ENCODE measurements at places on chromosomes 12 and 14.
A peak's percentile ranks its signal among the peaks of the same experiment; 100 is the strongest.

DNA sequence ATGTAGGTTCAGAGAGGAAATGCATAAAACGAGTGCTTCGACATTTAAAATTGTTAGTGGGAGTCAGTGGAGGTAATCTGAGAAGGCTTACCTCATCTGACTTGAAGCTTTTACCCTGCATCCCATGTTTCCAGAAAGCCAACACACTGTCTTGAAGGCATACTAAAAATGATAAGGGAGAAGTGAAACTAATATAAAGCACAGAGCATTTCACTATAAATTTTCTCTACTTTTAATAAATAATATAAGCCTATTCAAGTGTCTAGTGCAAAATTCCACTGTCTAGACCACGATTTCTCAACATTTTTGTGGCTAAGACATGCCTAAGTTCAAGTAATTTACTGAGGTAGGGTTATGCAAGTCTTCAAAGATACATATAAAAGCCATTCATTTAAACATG lies 29.1 kb upstream of the CDKL1 start:
- DNase-seq: no peak

DNA sequence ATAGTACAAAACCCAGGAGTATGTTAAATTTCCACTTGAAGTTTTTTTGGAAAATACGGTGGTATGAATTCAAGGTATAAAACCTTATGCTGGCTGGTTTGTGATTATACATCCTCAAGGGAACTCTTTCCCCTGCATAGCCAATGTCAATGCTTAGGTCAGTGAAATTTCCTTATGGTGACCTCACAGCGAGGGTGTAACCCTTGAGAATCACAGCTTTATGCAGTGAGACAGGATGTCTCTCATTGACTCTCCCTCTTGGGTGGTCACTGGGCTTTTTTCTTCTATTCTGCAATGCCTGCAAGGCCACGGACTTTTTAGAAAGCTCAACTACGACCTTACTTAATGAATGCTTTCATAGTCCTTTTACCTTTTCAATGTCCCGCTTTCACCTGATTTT lies 64.4 kb downstream of the TMTC1 start:
- DNase-seq: no peak

- DNase-seq: no peak
Measured at GRCh38 chr14:70416338-70416724, 559 bp downstream of the SYNJ2BP start.

DNA sequence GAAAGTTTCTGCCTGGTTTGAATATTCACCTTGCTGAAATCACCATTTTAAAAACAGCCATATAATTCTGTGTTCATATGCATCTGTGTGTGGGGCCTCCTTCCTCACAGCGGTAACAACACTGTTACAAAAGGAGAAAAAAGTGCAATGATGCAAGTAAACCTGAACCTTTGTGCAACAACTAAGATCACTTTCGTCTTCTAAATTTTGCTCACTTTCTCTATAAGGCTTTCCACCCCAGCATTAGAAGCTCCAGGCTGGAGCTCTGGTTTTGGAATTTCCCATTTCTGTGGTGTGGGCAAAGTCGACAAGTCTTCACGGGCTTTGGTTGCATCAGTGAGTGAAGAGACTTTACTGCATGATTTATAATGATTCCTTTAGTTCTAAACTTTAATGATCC lies 18.4 kb downstream of the FGD6 start:
- no peak for DNase-seq

- DNase-seq: peak; percentile 68
Measured at GRCh38 chr12:52358575-52359350, 8.5 kb downstream of the KRT85 start.

DNA sequence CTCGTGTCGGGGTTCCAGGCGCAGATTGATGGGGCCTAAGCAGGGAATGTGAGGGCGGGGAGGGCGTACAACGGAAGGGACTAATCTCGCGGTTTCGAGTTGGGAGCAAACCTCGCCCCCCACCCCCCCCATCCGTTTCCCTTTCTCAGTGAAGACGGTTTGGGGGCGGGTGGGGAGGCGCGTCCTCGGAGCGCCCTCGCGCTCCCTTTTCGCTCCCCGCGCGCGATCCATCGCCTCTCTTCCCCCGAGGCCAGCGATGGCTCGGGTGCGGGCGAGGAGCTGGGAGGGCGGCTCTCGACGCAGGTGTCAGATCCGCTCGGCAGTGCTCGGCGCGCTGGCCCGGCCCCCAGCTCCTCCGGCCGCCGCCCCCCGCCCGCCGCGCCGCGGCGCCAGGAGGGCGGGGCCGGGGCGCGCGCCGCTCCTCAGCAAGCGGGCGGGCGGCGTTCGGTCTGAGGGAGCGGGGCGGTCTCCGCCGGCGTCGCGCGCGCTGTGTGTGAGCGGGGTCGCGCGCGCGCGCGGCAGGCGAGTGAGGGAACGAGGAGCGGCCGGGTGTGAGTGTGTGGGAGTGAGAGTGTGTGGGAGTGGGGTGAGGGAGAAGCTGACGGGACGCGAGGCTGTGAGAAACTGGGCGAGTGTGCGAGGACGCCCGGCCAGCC lies at the start of gene RIMKLB:
RIMKLB (plus strand) TSS at position 516 of the 656 bp plus-strand sequence. CDS start 15,876 bp downstream, outside the sequence.
- DNase-seq: peak; percentile 74

DNA sequence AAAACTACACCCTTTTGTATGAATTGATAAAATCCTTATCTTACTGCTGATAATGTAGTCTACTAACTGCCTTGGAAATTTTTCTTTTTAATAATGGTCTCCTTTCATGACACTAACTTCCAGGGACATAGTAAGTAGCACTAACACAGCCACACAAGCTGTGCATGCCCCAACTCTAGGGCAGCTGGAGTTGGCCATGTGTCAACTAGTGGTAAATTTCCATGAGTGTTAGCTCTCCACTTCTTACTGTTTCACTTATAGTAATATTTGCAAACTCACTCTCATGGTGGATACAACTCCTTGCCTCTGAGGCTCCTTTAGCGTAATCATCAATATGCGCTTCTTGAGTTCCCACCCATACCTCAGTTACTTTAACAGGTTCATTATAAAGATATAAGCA lies 38.0 kb downstream of the LGR5 start:
- DNase-seq: no peak

- peak; percentile 97 for DNase-seq
Measured at GRCh38 chr14:104826189-104826860, 25.4 kb downstream of the ZBTB42 start.

DNA sequence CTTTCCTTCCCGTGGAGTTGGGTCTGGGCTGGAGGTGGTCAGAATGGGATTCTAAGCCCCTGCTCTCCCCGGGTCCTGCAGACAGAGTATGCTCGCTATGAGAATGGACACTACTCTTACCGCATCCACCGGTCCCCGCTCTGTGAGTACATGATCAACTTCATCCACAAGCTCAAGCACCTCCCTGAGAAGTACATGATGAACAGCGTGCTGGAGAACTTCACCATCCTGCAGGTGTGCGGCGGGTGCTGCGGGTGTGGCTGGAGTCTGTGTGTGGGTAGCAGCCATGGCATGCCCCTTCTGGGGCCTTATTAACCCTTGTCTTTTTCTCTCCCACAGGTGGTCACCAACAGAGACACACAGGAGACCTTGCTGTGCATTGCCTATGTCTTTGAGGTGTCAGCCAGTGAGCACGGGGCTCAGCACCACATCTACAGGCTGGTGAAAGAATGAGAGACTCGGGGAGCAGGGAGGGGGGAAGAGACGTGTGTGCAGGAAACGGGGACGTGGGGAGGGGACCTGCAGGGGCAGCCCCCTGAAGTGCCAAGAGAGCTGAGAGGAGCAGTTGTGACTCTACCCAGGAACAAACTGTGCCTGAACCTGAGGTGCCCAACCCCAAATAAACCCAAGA lies 37.0 kb upstream of the TSPAN9 start:
- DNase-seq: no peak

DNA sequence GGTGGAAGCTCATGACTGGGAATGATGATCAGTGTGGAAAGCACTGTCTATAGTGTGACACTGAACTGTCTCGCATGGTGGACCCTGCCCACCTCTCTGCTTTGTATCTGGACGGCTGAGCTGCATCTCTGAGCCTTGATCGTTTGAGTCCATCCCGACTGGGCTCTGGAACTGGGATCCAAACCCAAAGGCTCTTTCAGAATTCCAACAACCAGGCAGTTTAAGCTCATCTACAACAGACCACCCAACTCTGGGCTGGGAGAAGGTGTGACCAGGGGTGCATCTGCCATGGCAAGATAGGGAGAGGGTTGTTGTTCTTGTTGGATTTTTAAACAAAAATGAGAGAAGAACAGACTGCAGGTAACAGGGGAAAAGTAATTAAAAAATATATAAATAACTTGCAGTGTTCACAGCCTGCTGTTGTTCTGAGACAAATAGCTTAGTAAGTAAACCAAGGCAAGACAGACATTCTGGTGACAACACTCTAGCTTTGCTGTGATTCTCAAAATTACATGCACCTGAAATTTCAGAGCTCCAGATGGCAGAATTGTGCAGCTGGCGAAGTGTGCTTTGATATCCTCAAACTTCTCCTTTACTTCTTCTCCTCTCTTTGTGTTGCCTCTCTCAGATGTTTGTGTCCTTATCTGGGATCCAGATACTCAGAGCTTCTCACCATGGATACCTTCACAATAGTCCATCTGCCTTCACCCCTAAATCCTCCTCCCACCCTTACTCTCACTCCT lies 209.6 kb downstream of the EMP1 start:
- DNase-seq: no peak

- no peak for DNase-seq
Measured at GRCh38 chr14:74620923-74621322, 8.9 kb upstream of the LTBP2 start.

DNA sequence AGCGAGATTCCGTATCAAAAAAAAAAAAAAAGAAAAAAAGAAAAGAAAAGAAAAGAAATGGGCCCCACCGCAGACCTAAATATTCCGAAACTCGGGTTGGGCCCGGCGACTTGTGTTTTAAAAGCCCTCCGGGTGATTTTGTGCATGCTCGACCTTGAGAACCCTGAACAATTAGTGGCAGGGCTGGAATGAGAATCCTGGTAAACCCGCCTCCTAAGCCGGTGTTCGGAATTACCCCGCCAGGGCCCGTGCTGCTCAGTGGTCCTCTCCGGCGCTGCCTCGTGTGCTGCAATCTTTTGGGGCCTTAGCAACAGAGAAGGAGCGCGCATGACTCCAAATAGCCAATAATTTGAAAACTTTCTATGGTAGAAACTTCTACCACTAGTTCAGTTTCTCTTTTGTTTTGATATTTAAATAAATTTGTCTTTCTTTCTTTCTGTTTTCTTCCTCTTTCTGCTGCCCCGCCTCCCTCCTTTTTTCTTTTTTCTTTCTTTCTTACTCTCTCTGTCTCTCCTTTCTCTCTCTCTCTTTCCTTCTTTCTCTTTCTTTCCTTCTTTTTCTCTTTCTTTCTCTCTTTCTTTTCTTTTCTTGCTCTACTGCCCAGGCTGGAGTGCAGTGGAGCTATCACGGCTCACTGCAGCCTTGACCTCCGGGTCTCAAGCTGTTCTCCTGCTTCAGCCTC lies 1.5 kb upstream of the GALNT6 start:
- DNase-seq: peak; percentile 52

DNA sequence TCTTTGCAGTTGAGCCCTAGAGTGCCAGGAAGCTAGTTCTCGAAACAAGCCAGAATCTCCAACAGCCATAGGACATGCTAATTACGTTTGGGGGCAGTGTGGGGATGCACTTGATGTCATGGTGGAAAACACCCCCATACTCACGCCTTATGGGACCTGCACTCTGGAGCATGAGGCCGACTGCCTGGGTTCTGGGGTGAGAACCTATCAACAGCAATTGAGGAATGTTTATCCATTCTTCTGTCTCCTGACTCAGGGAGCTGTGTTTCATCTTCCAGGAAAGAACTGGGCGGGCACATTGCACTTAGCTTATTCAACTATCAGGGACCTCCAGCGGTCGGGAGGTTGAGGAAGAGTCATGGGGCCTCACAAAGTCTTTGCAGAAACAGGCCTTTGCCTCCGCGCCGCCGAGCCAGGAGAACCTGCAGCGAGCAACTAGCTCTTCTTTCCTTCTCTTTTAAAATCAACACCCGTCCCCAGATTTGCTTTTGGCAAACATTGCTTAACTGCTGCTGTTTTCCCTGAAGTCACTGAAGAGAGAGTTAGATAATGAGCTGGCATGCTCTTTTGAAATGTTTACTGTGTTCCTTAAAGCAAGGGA lies 226.1 kb upstream of the DIO3 start:
- no peak for DNase-seq

- no peak for DNase-seq
Measured at GRCh38 chr12:9742661-9743060, 9.8 kb upstream of the CLECL1 start.

- no peak for DNase-seq
Measured at GRCh38 chr12:64004641-64005040, 160.1 kb downstream of the SRGAP1 start.

DNA sequence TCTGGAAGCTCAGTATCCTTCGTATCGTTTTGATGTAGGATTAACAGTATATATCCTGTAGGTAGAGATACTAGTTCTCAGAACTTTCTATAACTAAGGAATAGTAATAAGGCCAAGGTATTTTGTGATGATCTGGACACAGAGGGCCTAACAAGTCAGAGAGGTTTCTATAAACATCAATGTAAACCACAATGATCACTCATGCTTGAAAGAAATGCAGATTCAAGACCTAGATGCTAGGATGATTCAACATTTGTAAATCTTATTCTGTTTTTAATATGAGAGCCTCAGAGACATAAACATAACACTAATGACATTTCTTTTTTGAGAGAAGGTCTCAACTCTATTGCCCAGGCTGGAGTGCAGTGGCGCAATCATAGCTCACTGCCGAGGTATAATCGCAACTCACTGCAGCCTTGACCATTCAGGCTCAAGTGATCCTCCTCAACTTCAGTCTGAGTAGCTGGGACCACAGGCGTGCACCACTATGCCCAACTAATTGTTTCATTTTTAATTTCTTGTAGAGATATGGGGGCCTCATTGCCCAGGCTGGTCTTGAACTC lies 16.2 kb downstream of the SUPT16H start:
- DNase-seq: no peak

DNA sequence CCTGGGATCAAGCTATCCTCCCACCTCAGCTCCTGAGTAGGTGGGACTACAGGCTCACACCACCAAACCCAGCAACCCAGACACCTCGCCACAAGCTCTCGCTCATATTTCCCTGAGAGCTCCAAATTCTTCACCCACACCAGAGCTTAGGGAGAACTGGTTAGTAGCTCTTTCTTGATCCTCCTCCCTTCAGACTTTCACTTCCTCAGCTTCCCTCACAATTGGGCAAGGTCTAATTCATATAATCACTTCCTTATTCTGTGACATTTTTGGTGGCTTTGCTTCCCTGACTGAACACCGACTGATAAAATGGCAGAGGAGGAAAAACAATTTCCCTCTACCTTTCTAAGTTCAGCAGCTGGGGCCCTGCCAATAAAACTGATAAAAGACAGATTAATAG lies 88.5 kb downstream of the GXYLT1 start:
- no peak for DNase-seq

- DNase-seq: no peak
Measured at GRCh38 chr14:85911044-85911443, 381.1 kb downstream of the FLRT2 start.

DNA sequence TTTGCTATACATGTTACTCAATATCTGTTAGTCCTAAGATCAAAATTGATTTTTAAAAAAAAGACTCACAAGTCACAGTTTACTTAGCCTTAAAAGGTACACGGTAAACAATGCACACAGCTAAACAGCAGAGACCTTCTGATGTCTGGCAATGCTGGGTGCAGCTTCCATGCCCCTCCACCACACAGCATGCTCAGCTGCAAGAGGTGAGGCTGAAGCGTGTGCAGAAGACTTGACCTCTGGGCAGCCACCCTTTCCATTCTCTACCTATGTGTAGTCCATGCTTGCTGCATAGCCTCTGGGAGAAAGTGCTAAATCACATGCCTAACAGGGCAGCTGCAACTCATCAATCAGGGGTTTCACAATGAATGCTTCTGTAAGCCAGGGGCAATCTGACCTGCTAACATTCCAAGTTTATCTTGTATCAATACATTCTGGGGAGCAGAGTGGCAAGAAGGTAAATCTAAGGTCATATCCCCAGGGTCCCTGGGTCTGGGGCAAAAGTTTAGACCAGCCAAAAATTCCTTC lies 44.5 kb upstream of the AMN1 start:
- DNase-seq: no peak
